ENCODE measurements at places on chromosomes 11 and 22.

- DNase-seq: peak; percentile 63
These were observed 49.5 kb upstream of the SMIM38 start for GRCh38 chr11:69106031-69106811.

- DNase-seq: no peak
These were observed 3.6 kb upstream of the HSD17B12 start for GRCh38 chr11:43676933-43677332.

GRCh38 chr11:81897639-81898038, 836.0 kb downstream of the FAM181B start:
- no peak for DNase-seq

GRCh38 chr11:7927635-7928034, 3.4 kb downstream of the OR10A6 start:
- DNase-seq: no peak

GRCh38 chr22:22789233-22789921, 98.2 kb upstream of the IGLL5 start:
- DNase-seq: no peak

- DNase-seq: no peak
These were observed 427.4 kb upstream of the CADM1 start for GRCh38 chr11:115931548-115932083.

GRCh38 chr11:3357302-3357701, 21.6 kb downstream of the ZNF195 start:
- no peak for DNase-seq

DNA sequence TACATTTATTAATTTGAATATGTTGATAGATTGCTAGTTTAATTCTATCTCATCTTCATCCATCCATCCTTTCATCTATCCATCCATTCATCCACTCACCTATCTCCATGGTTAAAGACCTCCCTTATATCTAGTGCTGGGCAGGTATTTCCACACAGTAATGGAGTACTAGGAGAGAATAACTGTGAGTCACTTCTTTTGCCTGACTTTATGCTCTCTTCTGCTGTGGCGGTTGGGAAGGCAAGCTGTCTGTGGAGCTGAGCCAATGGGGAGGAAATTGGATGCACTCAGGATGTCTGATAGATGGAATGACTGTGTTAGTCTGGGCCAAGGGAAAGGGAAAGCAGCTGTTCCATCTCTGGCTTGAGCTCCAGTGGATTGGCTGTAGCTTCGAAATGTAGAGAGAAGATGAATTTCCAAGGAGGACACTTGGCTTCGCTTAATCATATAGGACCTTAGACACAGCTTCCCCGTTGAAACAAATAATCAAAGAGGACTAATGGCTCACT, 60.3 kb downstream of the NELL1 start:
- no peak for DNase-seq

- DNase-seq: no peak
These were observed 13.2 kb upstream of the SCUBE2 start for GRCh38 chr11:9104580-9104979.
